ENCODE measurements at places on chromosomes 1 and 21.

- no peak for DNase-seq
These were observed 3.7 kb upstream of the KIAA1614 start for GRCh38 chr1:180909005-180909414.

DNA sequence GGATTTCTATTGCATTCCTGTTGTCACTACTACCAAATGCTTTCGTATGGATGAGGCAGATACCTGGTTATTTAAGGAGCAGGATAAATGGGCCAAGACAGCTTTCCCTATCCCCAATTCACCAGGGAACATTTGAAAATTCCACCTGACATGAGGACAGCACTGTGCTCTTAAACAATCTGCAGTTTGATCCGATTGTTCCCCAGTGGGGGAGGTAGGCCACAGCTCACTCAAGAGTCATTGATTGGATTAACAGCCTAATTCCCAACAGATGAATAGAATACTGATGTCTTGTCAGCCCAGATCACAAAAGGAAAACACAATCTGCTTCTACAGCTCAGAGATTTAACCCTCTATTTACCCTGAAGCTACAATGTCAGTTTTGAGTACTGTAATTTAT, 123.9 kb downstream of the LHX4 start:
- peak; percentile 84 for DNase-seq

DNA sequence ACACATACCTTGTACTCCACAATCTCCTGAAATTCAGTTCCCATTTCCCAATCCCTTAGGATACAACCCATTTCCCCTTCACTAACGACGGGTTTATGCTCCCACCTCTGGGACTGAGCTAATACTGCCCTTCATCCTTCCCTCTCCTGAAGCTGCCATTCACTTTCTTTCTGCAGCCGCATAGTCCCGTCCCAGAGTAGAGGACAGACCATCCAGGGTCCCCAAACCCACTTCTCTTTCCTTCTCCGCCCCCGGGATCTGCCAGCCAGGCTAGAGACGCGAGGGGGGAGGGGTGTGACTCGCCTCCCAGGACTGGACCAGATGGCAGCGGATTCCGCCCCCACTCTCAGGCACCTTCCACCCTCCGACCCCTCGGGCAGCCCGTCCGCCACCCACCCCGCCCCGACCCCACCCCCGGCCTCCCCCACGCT, 679 bp downstream of the ABL2 start:
- peak; percentile 37 for DNase-seq

- no peak for DNase-seq
These were observed 2.4 kb downstream of the PFKFB2 start for GRCh38 chr1:207055386-207056001.

- no peak for DNase-seq
These were observed 26.3 kb downstream of the CCDC185 start for GRCh38 chr1:223419561-223419960.

GRCh38 chr1:45510036-45510971, 10.2 kb downstream of the MMACHC start:
- no peak for DNase-seq

DNA sequence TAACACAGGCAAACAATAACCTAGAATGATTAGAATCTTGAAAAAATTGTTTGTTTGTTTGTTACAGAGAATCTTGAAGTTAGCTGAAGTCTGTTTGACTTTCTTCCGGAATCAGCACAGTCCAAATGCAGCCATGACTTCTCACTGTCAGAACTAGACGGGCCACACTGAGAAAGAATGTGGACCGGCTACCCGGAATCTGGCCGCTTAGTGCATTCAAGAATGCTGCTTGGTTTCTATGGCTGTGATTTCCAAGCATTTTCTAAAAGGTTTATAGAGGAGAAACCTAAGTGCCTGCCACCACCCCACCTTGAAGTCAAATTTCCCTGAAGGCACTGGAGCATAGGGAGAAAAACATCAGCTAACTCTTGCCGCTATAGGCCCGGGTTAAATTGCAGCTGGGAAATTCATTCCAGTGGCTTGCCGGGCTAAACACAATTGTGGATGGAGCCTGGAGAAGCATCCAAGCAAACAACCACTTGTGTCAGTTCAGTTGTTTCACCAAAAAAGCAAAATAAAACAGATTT, 231.1 kb downstream of the DISC1 start:
- DNase-seq = no peak

DNA sequence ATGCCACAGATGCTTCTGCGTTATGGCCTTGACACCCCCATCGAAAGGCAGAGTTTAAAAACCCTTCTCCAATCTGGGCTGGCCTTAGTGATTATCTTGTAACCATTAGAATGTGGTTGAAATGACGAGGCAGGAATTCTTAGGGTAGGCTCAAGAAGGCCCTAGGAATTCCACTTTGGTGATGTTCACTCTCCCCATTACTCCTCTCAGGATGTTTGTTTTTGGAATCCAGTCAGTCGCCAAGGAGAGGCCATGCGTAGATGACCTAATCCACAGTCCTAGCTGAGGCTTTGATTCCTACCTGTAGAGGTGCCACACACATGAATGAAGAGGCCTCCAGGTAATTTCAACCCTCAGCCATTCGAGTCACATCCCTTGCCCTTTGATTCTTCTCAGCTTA, 318.2 kb downstream of the NEGR1 start:
- DNase-seq = no peak

GRCh38 chr1:166485620-166486019, 318.8 kb upstream of the FAM78B start:
- DNase-seq = no peak

GRCh38 chr1:167881069-167881468, 32.9 kb downstream of the ADCY10 start:
- no peak for DNase-seq

DNA sequence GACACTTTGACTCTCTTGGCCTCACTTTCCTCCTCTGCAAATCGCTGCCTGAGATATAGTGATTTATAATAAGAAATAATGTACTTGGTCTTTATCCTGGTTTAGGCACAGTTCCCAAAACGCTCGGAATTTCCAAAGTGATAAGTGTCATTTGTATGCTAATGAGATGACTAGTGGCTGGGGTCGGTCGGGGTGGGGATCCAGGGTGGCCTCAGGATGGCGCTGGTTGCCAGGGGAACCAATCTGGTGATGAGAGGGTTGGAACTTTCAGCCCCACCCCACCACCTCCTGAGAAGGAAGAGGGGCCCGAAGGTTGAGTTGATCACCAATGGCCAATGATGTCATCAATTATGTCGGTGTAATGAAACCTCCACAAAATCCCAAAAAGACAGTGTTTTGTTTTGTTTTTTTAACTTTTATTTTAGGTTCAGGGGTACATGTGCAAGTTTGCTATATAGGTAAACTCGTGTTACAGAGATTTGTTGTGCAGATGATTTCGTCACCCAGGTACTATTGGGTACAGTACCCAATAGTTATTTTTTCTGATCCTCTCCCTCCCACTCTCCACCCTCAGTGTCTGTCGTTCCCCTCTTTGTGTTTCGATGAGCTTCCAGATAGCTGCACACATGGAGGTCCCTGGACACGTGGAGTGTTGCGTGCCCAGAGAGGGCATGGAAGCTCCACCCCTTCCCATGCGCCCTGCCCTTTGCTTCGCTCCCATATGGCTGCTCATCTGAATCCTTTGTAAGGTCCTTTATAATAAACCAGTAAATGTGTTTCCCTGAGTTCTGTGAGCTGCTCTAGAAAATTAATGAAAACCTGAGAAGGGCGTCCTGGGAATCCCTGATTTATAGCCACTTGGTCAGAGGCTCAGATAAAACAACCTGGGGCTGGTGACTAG, 97.2 kb downstream of the KCNN3 start:
- DNase-seq = no peak

DNA sequence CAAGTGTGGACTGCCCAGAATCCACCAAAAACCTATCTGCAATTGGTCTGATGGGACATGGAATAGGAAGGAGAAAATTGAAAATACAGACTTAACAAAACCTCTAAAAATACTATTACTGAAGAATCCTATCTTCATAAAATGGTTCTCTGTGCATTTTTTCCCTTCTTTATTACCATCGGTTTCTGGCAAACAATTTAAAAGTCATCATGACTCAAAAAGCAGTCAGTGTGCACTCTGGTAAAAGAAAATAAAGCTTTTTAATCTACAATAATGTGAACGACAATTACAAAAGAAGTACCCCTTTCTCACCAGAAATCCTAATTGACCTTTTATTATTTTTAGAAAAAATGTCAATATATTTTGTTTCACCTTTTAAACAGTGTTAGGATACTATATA, 186.3 kb downstream of the TPR start:
- no peak for DNase-seq

DNA sequence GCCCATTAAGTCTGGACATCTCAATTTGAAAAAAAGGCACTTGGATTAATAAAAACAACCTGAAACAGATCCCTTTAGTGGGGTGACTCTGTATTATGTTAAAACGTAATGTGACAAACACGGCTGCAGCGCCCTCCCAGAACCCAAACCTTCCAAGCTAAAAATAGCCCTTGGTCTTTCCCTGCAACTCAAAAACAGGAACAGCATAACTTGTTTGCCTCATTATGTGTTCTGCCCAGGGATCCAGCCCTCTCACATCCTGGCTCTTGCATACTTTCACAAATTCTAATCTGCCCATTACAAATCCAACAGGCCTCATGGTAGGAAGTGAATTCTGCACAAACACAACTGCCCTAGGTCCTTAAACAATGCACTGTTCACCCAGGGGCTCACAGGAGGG, 94.7 kb upstream of the GADD45A start:
- no peak for DNase-seq

DNA sequence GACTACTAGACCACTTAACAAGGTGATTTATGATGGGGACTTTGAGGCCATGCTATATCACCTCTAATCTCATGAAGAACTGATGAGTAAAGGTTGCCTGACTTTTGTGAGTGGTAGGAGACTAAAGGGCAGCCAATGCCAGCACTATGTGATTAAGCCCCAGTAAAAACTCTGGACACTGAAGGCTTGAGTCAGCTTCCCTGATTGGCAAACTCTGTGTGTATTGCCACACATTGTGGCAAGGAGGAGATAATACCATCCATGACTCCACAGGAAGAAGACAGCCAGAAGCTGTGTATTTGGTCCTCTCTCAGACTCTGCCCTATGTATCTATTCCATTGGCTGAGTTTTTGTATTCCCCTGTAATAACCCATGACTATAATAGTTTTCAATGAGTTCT, 413.3 kb upstream of the ZRANB2 start:
- DNase-seq = no peak

GRCh38 chr1:113835686-113836290, 23.5 kb upstream of the RSBN1 start:
- no peak for DNase-seq

DNA sequence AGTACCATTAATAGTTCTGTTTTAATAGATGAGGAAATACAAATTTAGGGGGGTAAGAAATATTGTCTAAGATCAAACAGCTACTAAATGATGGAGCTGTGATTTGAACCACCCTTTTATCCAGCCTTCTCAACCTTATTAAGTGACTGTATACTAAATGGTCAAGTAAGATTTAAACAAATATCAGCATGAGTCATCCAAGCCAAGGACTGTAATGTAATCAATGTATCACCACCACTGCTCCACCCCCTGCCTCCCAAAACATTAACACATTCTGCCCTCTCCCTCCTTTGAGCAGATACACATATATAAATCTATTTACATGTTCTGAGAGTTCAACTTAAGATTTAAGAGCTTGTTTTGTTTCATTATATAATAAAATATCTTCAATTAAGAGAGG, 58.9 kb downstream of the LRRC40 start:
- no peak for DNase-seq

GRCh38 chr1:85373378-85373708, 91.6 kb downstream of the DDAH1 start:
- DNase-seq = no peak

- no peak for DNase-seq
These were observed 83.5 kb downstream of the SYF2 start for GRCh38 chr1:25148673-25149300.
